ENCODE measurements at places on chromosomes 5 and 9.

DNA sequence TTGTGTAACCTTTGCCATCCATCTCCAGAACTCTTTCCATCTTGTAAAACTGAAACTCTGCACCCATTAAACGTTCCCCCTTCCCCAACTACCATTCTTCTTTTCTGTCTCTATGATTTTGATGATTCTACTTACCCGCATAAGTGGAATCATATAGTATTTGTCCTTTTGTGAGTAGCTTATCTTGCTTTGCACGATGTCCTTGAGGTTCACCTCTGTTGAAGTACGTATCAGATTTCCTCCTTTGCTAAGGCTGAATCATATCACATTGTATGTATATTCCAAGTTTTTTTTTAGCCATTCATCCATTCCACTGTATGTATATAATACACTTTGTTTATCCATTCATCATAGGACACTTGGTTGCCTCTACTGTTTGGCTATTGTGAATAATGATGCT, 2.9 kb upstream of the RNF130 start:
- no peak for DNase-seq

GRCh38 chr9:14421291-14421690, 107.3 kb upstream of the NFIB start:
- no peak for DNase-seq

- DNase-seq, result no peak
Observed at GRCh38 chr9:130465383-130466096, 20.8 kb downstream of the ASS1 start.

- DNase-seq, result no peak
Observed at GRCh38 chr9:22722492-22722891, 275.9 kb downstream of the DMRTA1 start.

DNA sequence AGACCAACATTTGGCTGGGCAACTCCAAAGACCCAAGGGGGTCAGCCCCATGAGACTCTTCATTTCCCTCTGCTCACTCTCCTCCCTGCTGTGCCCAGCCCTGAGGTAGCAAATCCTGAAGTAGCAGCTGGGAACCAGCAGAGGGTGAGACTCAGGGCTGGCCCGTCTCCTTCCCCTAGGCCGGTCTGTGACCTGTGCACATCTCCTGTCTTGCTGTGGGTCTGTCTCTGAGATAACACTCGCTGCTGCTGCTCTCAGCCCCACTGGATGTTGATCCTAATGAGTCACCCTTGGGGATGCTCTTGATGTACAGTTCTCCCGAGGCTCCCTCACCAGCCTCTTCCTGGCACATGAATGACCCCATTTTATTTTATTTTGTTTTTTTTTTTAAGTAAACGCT, 7.3 kb upstream of the OR2V1 start:
- no peak for DNase-seq

DNA sequence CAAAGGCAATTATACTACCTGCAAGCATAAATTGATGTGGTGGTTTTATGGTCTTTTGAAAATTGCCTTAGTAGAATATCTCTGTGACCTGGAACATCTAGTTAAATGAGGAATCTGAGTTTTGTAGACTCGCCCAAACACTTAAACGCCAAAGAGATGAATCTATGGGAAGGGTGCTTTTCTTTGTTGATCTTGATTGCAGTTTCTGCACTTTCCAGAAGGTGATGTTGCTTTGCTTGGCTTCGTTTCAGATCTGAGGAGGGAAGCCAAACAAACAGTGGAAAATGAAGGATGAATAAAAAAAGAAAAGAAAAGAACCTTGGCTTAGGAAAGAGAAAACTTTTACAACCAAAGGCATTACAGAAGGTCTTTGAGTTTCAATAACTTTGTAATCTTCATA, 1021.2 kb downstream of the NR2F1-AS1 start:
- DNase-seq, result no peak

DNA sequence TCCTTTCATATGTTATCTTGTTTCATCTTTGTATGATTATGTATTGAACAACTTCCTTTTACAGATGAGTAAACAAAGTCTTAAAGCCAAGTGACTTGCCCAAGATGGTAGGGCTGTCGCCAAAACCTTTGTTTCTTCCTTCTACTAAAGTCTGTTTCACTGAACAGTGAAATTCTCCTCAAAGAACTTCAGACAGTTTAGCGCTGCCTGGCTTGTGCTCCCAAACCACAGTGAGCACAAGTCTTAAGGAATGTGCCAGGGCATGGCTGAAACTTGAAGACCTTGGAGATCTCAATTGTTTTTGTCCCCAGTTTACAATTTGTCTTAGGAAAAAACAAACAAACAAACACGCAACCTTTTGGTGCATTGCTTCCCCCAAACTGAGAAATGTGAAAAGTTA, 273.5 kb downstream of the CRB2 start:
- no peak for DNase-seq

GRCh38 chr9:76419782-76420380, 25.7 kb upstream of the RFK start:
- no peak for DNase-seq

- DNase-seq, result no peak
Observed at GRCh38 chr5:121432-121831, 29.5 kb downstream of the PLEKHG4B start.

- DNase-seq, result peak; percentile 90
Observed at GRCh38 chr9:133715866-133716563, 22.1 kb downstream of the SARDH start.

DNA sequence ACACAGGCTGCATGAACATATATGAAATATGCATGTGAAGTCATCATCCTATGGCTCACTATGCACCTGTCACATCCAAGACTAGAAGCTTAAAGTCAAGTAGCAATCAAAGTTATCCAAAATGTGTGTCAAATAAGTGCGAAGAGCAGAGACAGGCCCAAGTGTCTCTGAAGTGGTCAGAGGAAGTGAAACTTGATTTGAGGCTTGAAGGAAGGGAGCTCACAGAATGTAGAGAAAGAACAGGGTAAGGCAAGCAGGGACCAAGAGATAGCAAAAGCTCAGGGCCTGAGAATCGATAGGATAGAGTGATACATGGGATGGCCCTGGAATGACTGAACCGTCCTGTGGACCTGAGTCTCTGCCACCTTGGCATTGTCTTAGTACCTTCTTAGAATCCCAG, 274.3 kb upstream of the TRPC7 start:
- no peak for DNase-seq

GRCh38 chr5:161312882-161313281, 233.6 kb downstream of the GABRB2 start:
- DNase-seq, result no peak

GRCh38 chr5:38593959-38594358, 37.5 kb upstream of the LIFR start:
- DNase-seq, result no peak

GRCh38 chr5:169527863-169528262, 55.7 kb upstream of the SPDL1 start:
- no peak for DNase-seq

- no peak for DNase-seq
Observed at GRCh38 chr9:136947955-136948510, 3.0 kb downstream of the C8G start.
